ENCODE measurements at places on chromosomes 4 and X.

- DNase-seq: no peak
These were observed 162.3 kb upstream of the MAMLD1 start for GRCh38 chrX:150200820-150201287.

- no peak for DNase-seq
These were observed 1.2 kb downstream of the NEK1 start for GRCh38 chr4:169611157-169611556.

- peak; percentile 30 for DNase-seq
These were observed 53.8 kb downstream of the VSIG4 start for GRCh38 chrX:65985922-65986588.

- DNase-seq: no peak
These were observed 174.7 kb upstream of the PPP1R2C start for GRCh38 chrX:42952621-42953020.

DNA sequence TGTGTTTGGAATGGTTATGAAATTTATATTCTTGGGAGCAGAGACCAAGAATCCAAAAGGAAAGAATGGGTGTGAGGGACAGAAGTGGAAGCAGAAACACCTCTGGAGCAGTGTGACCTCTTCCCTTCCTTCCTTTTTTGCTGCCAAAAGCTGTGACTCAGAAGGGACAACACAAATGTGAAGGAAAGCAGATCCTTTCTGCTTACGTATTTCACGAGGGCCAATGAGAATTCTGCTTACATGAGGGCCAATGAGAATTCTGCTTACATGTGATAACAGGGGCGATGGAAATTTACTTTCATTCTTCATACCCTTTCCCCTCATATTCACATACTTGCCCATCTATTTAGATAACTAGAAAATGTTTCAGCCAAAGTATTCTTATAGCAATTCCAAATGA is 404.6 kb downstream of the PRDM5 start:
- DNase-seq: no peak

Data from CD8-positive, alpha-beta memory T cell (primary cell).